ENCODE measurements at places on chromosomes 2 and 18. TPM values are rescaled to one million over a fixed set of nuclear protein-coding genes. Genes with fewer than 3 reads are reported as not detected.

The EVA1A gene
- total RNA-seq: 74.0 TPM

The GORASP2 gene
- 16.8 TPM for total RNA-seq

The ANKRD62 gene
- total RNA-seq: not detected

The GAD1 gene
- 0.16 TPM for total RNA-seq

The COL3A1 gene
- total RNA-seq: 22.5 TPM

The HRH4 gene
- total RNA-seq: not detected

The ITPRIPL1 gene
- 4.7 TPM for total RNA-seq

The ARHGAP25 gene
- 11.7 TPM for total RNA-seq

The EFEMP1 gene
- total RNA-seq: 12,559 TPM

The DLGAP1 gene
- total RNA-seq: 3.7 TPM

The CASP8 gene
- total RNA-seq: 11.0 TPM

The UGT1A5 gene
- total RNA-seq: not detected

The TAF1B gene
- 20.9 TPM for total RNA-seq

The HIBCH gene
- 10.2 TPM for total RNA-seq

The CFAP65 gene
- not detected for total RNA-seq

The PRPF40A gene
- total RNA-seq: 67.5 TPM

The MBP gene
- total RNA-seq: 3.8 TPM

The CGREF1 gene
- 2.3 TPM for total RNA-seq

The PHOSPHO2 gene
- total RNA-seq: 2.4 TPM

The MAP3K20 gene
- total RNA-seq: 36.4 TPM

The ZAP70 gene
- under 0.01 TPM for total RNA-seq

The PAX3 gene
- not detected for total RNA-seq

The NT5DC4 gene
- not detected for total RNA-seq

The INHA gene
- total RNA-seq: not detected

The ERMN gene
- not detected for total RNA-seq

The FAM110C gene
- total RNA-seq: 0.13 TPM

The SERPINB12 gene
- not detected for total RNA-seq

The PFN4 gene
- 0.32 TPM for total RNA-seq

The MROH2A gene
- not detected for total RNA-seq

The GREB1 gene
- not detected for total RNA-seq

The REEP1 gene
- total RNA-seq: 6.8 TPM

The PLCL1 gene
- total RNA-seq: 2.0 TPM

The ASXL3 gene
- total RNA-seq: under 0.01 TPM

The ANO7 gene
- total RNA-seq: 0.32 TPM

The DPYSL5 gene
- total RNA-seq: not detected

The HOXD1 gene
- 8.1 TPM for total RNA-seq

The LHCGR gene
- not detected for total RNA-seq

The SLC38A11 gene
- total RNA-seq: not detected

The LYPD1 gene
- 3.1 TPM for total RNA-seq

The DUSP28 gene
- total RNA-seq: 1.6 TPM

The SKA1 gene
- total RNA-seq: 10.7 TPM

The ALPI gene
- total RNA-seq: not detected

The GLB1L gene
- total RNA-seq: 4.2 TPM

The PLB1 gene
- total RNA-seq: under 0.01 TPM

The LINC00305 gene
- not detected for total RNA-seq

The CCDC178 gene
- total RNA-seq: 1.4 TPM

The CIB4 gene
- not detected for total RNA-seq

The CPLX4 gene
- not detected for total RNA-seq

The ARMC9 gene
- total RNA-seq: 6.5 TPM

The RNF152 gene
- 123 TPM for total RNA-seq

The GALNT14 gene
- total RNA-seq: 0.13 TPM

The ERBB4 gene
- under 0.01 TPM for total RNA-seq

The GALR1 gene
- not detected for total RNA-seq

The GPR45 gene
- total RNA-seq: not detected

The C18orf32 gene
- 3.4 TPM for total RNA-seq

All from bladder microvascular endothelial cell (primary cell).